Colonic mucosa (tissue), 4 donors: ENCODE measurements at places on chromosomes 5 and 9.

GRCh38 chr9:74379718-74380117 lies 117.4 kb upstream of the RORB start:
- no peak for DNase-seq

GRCh38 chr5:122408592-122409224 lies 96.7 kb downstream of the SNCAIP start:
- no peak for DNase-seq

GRCh38 chr5:147369742-147370374 lies 135.0 kb downstream of the STK32A start:
- no peak for DNase-seq

- DNase-seq, result peak; percentile 33
These were observed 10.0 kb upstream of the GRIN1 start for GRCh38 chr9:137128862-137129455.

- DNase-seq, result no peak
These were observed 18.7 kb downstream of the MYMK start for GRCh38 chr9:133505901-133506652.

GRCh38 chr9:113585555-113585954 lies 122.0 kb downstream of the RGS3 start:
- no peak for DNase-seq

GRCh38 chr5:77133061-77133758 lies 46.1 kb upstream of the ZBED3 start:
- DNase-seq, result peak; percentile 33

DNA sequence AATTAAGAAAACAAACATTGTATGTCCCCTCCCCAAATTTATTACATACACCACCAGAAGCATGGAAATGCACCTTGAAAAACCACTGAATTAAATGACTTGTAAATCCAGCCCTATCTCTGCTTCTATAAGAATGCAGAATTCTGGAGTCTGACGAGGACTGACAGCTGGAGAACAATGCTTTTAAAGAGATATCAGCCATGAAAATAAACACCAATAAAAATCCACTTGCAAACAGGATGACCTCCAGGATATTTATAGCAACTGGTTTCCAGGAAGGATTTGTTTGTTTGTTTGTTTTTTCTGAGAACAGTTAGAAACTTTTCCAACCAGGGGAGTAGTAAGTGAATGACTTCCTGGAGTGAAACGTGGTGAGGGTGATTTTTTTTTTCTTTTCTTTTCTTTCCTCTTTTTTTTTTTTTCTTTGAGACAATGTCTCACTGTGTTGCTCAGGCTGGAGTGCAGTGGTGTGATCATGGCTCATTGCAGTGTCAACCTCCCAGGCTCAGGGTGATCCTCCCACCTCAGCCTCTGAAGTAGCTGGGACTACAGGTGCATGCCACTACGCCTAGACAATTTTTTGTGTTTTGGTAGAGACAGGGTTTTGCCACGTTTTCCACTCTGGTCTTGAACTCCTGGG lies 38.7 kb upstream of the SLC36A1 start:
- DNase-seq, result no peak

DNA sequence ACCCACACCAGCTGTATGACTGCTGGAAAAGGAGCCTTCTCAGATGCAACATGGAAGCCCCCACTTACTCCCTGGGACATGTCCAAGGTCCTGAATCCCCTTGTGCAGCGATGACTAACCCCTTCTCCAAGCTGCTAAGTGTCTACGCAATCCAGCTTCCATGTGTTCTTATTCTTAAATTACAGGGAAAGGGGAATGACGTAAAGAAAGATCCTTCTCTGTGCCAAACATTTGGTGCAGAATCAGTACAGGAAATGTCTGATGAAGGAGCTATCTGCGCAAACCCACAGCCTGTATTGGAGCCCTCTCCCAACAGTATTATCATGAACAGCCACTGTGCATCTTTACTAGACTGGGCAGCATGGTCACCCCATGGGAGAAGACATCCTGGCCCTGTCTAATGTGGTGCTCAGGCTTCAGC lies 183.2 kb downstream of the FRMD3 start:
- DNase-seq, result no peak

DNA sequence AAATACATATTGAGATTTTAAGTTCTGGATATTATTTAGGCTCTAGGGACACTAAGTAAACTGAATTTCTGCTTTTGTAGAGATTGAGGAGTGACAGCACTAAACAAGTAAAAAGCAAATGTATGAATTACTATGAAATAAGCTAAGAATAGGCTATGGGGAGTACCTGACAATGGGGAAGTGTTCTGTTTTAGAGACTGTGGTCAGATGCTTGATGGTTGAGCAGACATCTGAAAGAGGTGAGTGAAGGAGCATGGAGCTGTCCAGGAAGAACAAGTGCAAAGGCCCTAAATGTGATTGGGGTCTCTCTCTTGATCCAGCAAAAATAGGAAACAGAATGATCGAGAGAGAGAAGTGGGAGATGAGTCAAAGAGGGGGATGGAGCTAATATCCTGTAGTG lies 111.7 kb downstream of the JAKMIP2 start:
- no peak for DNase-seq

GRCh38 chr5:72267685-72268084 lies 52.4 kb downstream of the MRPS27 start:
- DNase-seq, result no peak

DNA sequence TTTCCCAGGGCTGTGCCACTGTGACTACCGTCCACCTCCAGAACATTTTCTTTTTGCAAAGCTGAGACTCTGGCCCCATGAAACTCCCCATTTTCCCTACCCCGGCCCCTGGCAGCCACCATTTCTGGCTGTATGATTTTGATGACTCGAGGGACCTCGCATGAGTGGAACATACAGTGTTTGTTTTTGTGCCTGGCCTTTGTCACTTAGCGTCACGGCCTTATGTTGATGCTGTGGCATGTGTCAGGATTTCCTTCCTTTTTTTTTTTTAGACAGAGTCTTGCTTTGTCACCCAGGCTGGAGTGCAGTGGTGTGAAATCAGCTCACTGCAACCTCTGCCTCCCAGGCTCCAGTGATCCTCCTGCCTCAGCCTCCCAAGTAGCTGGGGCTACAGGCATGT lies 42.7 kb downstream of the ASS1 start:
- no peak for DNase-seq

GRCh38 chr9:116877072-116877471 lies 190.0 kb downstream of the TRIM32 start:
- DNase-seq, result no peak

DNA sequence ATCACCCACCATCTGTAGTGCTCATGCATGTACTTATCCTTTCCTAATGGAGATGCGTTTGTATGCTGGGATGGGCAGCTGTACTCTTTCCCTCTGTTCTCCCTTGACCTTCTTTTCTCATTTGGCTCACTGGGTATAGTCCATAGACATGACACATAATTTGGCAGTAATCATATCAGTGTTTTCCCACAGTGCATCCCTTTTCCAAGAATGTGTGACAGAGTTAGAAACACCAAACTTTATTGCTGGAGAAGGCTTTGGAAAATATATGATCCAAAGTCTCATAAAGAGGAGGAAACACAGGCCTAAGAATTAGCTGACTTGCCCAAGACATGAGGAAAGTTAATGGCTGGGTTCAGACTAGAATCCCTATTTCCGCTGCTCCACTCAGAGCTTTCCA lies 1233.4 kb upstream of the DMAC1 start:
- no peak for DNase-seq

GRCh38 chr9:114525513-114525912 lies 20.2 kb upstream of the WHRN start:
- DNase-seq, result no peak

GRCh38 chr9:20945269-20945668 lies 86.2 kb downstream of the HACD4 start:
- no peak for DNase-seq

- no peak for DNase-seq
These were observed 865.0 kb downstream of the PTPRD start for GRCh38 chr9:9747787-9748186.

GRCh38 chr9:111983484-111983908 lies 86.9 kb downstream of the UGCG start:
- DNase-seq, result no peak
